ENCODE measurements at places on chromosomes 5 and 9.

DNA sequence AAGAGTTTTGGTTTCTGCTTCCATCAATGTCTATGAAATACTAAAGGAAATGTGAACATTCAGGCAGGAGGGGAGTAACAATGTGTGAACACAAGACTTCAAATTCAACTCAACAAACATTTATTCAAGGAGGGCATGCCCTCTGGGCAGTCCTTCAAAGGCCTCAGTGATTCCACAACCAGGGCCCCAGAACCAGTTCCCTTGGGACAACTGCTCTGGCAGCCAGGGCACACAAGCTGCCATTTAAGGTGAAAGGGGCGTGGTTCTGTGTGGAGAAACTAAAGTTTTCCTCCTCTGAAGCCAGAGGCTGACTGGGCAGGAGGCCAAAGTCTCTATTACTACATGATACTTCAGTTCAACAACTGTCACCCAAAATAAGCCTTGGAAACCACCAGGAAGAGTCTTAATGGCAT, 3.2 kb downstream of the RBM18 start:
- no peak for DNase-seq

DNA sequence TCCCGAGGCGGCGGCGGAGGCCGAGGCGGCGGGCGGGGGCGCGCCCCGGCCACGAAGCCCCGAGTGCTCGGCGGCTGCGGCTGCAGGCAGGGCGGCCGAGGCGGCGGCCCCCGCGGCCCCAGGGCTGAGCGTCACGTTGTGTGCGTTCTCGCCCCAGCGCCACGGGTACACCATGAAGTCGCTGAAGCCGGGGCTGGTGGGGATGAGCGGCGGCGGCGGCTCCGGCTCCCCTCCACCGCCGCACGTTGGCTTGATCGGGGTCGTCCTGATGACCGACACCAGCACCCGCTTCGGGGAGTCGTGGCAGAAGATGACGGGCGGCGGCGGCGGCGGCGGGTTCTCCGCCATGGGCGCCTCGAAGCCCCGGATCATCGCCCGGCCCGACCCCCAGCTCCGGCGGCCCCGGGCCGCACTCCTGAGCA, 498 bp downstream of the ZNF367 start:
- DNase-seq, result no peak

DNA sequence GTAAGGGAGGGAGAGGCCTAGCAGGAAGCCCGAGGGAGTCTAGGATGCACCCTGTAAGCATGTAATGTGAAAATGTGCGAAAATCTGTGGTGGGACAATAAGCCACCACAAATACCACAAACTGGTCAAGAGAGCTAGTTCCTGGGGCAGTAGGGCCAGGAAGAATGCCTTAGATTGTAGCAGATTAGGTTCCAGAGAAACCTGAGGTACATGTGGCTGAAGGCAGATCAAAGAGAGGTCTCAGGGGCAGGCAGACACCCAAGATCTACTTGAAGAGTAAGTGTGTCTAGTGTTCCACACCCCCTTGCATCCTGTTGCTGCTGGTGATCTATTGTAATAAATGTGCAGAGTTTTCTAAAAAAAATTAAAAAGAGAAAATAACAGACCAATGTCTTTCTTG, 1677.3 kb upstream of the CDH6 start:
- no peak for DNase-seq

- DNase-seq, result no peak
Observed at GRCh38 chr5:116669261-116670031, 94.8 kb upstream of the SEMA6A start.

All from stimulated activated CD4-positive, alpha-beta T cell treated with anti-CD3 and anti-CD28 coated beads, TNF-alpha, amount 100 ng/mL, for 24 hours (primary cell).